ENCODE measurements at places on chromosomes 6 and 20.

GRCh38 chr20:24461848-24462247 is 7.6 kb upstream of the SYNDIG1 start:
- DNase-seq = no peak

DNA sequence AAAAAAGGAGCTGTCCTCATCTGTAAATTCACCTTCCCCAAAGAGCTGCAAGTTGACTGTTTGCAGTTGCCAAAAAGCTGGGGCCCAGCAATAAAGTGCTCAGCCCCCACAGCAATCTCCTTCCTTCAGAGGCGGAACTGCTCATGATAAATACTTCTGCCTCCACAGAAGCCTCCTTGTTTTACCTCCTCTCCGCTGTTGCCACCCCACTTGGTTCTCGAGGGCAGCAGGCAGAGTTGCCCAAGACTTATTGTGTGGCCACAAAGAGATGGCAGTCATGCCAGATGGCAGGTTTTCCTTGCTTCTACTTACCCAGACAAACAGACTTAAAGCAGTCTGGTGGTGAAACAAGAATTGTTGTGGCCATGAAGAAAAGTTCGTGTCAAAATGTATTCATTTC is 66.3 kb downstream of the SLX4IP start:
- no peak for DNase-seq

GRCh38 chr6:153070756-153071155 is 60.3 kb downstream of the RGS17 start:
- no peak for DNase-seq

GRCh38 chr6:169230946-169231789 is 22.5 kb downstream of the THBS2 start:
- DNase-seq = no peak

DNA sequence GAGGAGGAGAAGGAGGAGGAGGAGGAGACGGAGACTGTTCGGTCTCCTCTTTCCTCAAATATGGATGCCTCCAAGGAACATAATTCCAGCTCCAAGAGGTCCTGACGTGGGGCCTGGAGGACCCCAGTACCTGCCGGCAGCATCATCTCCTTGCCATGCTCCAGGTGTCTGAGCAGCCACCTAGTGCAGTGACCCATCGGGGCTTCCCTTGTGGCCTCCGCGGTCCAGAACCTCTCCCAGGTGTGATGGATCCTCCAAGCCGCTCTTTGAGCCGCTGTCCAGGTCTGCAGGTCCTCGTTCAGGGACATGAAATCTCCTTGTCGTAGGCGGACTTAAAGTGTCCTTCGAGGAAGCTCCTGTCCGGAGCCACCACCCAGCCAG is 35.8 kb upstream of the HLA-C start:
- no peak for DNase-seq
